ENCODE measurements at places on chromosomes 6 and 20.
A peak's percentile ranks its signal among the peaks of the same experiment; 100 is the strongest.

DNA sequence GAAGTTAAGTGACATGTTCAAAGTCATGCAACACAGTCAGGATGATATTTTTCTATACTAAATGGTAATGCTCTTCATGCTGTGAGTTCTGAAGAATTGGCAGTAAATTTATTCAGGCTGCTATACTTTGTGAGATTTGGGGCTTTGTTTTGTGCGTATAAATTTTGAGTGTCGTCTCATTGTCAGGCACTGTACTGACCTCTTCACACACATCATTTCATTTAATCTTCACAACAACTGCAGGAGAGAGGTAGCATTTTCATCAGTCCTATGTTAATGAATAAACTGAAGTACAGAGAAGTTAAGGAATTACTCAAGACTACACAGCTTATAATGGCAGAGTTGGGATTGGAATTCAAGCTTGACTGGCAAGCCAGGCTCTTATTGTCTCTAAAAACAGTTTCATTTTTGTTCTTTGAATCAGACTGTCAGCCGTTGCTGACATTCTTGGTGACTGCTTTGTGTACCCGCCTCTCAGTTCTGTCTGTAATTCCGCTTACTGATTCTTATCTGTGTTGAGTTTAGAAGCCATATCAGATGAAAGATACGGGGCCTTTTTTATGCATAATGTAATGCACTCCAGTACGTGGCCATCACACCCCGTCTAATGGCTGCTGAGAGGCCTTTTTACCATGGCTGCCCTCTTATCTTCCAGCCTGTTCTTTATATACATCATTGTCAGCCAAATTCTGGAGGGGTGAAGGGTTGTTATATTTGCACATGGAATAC, 274.9 kb downstream of the UTRN start:
- DNase-seq: peak; percentile 66

GRCh38 chr6:98843271-98844243, 9.2 kb downstream of the POU3F2 start:
- no peak for DNase-seq

GRCh38 chr6:84432619-84433018, 205.2 kb upstream of the CEP162 start:
- DNase-seq: no peak

DNA sequence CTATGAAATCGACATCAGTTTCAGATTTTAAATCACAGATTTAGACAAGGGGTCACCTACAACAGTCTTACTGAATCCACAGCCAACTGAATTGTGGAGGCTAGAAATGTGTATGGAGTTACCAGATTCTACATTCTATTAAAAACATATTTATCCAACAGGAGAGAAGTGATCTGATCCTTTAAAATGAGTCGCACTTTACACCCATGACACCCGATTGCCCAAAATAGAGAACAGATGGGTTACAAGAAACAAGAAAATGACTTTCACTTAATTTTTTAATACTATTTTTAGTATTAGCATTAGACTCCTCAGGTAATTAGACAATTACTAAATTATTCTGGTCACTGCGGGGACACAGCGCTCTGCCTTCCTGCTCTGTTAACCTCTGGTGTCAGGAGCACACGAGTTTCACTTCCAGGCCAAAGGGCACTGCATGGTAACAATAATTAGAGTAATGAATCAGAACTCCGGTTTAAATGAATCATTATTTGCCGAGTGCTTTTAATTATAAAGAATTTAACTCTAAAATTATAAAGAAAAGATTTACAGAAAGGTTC, 108.6 kb downstream of the ATP9A start:
- no peak for DNase-seq

GRCh38 chr20:14986026-14986655, 648.7 kb upstream of the FLRT3 start:
- peak; percentile 37 for DNase-seq

DNA sequence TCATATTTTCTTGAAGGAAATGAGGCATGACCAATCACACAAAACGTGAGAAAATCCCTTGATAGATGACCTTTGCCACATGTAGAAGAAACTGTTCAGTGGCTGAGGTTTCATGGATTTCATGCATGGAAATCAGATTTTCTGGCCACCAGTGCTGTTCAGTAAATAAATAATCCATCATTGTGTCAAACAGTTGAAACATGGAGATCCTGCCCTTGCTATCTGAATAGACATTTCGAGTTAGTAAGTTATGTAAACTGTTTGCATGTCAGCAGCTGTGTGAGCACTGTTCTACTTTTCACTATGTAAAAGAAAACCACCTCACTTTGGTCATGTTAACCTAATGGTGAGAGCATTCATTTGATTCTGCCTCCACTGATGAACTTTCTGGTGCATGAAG, 793.9 kb upstream of the EPHA7 start:
- no peak for DNase-seq
